ENCODE measurements at places on chromosomes 13 and 19. TPM values are rescaled to one million over a fixed set of nuclear protein-coding genes. Genes with fewer than 3 reads are reported as not detected.

DNA sequence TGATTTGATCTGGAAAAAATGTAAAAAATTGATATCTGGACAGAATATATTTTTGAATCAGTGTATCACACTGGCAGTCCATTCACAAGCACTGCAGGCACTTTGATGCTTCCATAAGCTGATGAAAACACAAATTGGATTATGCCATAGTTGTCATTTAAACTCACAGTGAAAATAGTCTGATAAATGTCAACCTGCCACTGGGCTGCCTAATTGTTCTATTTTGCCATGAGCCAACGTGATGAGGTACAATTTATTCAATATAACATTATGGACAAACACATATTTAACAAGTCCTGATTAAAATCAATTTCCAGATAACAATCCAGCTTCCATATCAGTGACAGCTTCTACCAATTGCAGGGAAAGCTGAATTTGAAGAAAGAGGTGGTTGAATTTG is 1244.9 kb downstream of the EFNB2 start:
- DNase-seq: no peak

- DNase-seq: no peak
These were observed 663.8 kb upstream of the MIR17HG start for GRCh38 chr13:90683711-90684131.

DNA sequence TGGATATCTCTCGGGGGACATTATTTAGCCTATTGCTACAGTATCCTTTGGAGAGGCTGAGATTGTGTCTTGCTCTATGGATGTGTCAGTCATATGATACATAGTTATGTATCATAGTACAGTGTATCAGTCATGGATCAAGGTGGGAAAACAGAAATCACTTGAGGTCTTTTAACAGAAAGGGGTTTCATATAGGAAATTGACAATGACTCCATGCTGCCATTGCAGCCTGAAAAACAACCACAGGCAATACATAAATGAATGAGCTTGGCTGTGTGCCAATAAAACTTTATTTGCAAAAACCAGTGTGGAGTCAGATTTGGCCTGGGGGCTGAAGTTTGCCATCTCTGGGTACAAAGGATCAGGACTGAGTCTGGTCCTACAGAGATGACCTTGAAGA is 35.4 kb downstream of the COLGALT1 start:
- DNase-seq: no peak

GRCh38 chr19:52343548-52343947 is 7.5 kb downstream of the ZNF610 start:
- no peak for DNase-seq

DNA sequence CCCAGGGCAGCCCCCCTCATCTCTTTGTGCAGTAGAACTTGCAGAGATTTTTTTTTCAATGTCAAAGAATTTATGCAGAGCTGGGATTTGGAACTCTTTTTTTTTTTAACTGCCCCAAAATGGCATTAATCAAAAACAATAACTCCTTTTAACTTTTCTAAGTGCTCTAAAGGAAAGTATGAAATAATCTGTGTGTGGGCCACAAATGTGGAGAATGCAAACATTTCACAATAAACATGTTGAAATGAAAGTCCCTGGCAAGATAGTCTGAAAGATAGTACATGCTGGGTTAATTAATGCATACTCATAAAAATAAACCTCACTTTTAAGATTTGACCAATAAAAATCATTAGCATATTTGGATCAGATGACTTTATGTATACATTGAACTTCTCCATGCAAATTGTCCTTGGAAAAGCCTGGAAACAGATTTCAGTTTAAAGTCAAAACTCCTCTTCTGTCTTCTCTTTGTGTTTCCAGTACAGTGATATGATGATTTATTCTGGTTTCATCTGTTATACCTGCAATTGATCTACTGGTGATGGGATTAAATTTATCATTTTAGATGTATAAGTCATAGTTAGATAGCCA is 30.5 kb upstream of the ZNF536 start:
- no peak for DNase-seq

DNA sequence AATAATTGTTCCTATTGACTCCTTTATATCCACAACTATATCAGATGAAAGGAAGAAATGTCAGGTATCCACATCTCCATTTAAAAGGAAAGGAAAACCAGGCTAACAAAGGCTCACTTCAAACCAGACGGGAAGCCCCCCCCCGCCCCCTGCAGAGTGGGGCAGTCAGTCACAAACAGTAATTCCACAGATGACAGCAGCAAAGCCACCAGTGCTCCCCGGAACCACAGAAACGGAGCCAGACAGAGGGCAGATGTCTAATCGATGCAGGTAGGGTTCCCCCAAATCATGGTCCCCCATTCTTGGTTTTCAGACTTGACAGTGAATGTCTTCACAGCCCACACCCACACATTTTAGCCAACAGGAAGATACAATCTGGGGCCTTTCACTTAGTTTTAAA is 100.8 kb downstream of the STK24 start:
- no peak for DNase-seq

DNA sequence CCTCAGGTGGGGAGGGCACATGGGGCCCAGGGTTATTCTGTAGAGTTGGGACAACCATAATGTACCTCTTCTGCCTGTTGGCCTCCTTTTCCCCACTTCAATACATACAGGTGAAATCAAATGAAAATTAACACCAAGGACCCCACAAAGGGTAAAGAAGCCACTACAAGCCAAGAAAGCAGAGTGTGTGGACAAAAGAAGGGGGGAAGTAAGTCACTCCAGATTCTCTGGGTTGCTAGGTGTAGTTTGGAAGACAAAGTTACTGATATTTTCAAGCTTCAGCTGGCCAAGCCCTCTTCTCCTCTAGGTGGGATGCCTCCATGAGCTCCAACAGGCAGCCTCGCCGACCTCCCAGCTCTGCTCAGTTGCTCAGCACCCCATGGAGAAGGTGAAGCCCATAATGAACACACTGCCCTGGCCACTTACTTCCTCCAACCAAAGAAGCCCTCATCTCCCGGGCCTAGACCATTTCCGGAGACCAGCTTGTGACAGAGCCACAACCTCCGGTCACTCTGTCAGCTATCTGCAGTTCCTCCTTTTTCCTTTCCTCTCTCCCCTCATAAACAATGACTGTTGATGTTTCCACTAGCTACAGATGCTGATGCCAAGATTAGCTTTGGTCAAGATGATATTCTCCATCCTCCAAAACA is 66.8 kb upstream of the MED4 start:
- DNase-seq: no peak

DNA sequence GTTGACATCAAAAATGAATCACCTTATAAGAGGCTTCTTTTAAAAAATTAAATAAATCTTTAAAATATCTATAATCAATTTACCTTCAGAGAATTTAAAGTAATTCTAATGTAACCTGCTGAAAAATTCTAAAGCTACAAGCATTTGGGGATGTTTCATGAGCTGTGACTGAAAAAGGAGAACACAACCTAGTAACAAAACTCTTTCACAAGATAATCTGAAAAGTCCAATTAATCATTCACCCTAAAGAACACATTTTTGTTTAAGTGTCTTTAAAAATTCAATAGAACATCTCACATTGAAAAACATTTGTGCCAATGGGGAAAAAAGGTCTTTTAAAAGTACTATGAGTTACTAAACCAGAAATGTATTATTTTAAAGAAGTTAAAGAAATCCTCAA is 22.8 kb downstream of the KLF12 start:
- no peak for DNase-seq

- no peak for DNase-seq
These were observed 6.1 kb downstream of the STK11 start for GRCh38 chr19:1211494-1212234.

GRCh38 chr19:20244356-20244755 is 77.3 kb downstream of the ZNF486 start:
- no peak for DNase-seq

GRCh38 chr19:47417107-47417745 is 2.1 kb downstream of the MEIS3 start:
- DNase-seq: no peak

DNA sequence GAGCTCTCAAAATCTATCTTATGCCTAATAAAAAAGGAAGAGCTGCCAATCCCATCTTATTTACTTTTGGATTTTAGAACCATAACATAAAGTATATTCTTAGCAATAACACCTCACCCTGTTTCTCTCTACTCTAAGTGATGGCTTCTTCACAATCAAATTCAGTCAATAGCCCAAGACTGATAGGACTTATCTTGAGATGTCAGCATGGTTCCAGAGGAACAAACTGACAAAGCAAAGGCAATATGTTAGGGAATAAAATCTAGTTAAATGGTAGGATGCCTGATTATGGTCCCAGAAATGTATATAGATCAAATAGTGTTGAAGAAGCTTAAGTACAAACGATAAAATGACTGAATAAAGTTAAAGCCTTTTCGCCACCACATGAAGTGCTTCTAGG is 36.3 kb downstream of the DACH1 start:
- DNase-seq: no peak

DNA sequence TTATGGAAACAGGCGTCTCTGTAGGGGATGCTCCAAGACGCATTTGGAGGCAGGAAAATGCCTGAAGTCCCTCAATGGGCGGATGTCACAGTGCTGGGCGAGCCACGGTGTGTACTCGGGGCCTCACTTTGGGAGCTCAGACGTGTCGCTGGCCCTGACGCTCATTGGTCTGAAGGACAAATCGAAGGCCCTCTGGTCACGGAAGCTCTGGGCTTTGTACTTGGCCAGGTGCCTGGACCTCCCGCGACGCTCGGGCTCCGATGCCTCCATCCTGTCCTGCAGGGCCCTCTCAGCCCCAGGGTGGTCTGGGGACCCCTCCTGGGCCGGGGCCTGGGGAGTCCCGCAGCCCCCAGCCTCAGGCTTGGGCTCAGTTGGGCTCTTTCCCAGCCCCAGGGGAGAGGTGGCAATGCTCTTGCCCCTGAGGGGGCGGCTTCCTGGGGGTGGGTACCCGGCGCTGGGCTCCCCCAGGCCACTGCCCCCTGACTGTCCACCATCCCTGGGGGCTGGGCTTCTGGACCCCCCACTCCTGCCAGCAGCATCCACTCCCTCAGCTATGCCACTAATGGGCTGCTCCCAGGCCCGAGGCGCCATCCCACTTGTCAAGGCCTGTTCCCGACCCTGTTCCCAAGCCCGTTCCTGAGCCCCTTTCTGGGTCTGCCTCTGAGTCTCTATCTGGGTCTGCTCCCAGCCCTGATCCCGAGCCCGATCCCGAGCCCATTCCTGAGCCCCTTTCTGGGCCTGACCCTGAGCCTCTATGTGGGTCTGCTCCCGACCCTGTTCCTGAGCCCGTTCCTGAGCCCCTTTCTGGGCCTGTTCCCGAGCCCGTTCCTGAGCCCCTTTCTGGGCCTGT is 39.5 kb upstream of the GRTP1 start:
- peak; percentile 90 for DNase-seq

DNA sequence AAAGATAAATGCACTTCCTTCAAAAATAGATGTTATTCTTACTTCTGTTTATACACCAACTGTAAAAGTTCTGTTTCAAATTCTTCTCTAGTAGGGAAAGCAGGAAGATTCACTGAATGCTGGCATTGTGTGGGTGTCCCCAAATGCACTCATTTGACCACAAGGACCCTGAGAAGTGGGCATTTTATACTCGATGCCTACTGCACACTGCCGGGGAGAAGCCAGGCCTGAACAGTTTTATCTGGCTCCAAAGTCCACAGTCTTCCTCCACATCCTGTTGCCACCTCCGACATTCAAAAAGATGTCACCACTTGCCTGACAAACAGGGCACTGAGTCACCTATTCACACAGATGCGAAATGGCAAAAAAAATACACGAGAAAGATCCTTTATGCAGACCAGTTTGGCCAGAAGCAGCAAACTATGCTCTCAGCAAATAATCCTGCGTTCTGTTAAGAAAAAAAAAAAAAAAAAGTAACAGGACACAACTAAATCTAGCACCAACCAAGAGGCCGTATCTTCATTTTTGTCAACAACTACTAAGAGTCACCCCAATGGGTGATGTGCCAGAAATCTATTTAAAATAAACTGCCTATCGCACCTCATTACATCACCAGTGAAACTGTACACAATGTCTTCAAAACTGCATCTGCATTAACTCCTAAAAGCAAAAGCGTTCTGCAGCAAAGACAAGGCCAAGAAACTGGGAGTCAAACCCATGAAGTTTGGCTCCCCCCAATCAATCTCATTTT is 6.2 kb downstream of the ZC3H4 start:
- DNase-seq: no peak

DNA sequence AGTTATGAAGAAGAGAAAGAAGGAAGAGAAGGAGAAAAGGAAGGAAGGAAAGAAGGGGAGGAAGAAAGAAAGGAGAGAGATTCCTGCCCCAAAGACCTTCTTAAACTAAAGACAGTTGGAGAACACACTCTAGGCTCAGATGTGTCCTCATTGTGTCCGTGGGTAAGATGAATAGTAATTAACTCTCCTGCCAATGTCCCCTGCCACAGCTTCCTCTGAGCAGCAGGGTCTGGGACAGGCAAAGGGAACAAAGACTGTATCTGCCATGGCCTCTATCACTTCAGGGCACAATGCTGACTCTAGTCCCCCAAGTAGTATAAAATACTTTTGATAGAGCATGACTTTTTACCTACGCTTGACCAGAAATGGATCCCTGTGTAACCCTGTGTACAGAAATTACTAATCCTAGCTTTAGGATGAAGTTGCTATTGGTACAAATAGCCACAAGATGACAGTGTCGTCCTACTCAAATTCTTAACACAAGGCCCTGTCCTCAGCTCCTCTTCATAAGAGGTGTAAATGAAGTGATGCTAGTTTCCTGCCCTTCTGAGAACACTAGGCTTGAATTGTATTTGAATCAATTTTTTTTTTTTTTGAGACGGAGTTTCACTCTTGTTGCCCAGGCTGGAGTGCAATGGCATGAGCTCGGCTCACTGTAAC is 186.2 kb upstream of the GPR12 start:
- DNase-seq: no peak

- no peak for DNase-seq
These were observed 39.0 kb downstream of the RNASEH2B start for GRCh38 chr13:50948601-50949000.

DNA sequence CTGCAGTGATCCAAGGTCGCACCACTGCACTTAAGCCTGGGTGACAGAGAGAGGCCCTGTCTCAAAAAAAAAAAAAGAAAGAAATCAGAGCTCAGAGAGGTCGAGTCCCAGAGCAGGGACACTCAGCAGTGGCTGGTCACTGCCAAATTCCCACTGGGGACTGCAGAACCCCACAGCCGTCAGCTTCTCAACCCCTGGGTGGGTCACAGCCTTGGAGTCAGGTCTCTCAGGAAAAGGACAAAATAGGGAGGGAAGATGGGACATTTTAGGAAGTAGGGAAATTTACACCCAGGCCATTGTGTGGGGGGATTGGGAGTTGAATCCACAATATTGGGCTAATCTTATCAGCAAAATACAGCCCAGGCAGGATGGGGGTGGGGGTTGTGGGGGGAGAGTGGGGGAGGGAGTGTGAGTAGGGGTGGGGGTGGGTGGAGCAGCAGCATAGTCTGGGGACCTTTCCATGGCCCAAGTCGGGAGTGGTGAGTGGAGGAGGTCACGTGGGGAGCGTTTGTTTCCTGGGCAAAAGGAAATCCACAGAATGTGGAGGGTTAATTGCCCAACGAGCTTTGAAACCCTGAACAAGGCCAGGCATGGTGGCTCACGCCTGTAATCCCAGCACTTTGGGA is 5.0 kb upstream of the CCDC194 start:
- no peak for DNase-seq

- no peak for DNase-seq
These were observed 5.3 kb downstream of the F7 start for GRCh38 chr13:113110852-113111315.

Gene ZNF766
- total RNA-seq: 10.1 TPM

Gene ZNF571
- total RNA-seq: 5.4 TPM

Gene TECR
- total RNA-seq: 119 TPM

Gene NTF4
- total RNA-seq: not detected

Gene KIR3DL2
- not detected for total RNA-seq

Gene NLRP9
- total RNA-seq: not detected

Gene KLK10
- not detected for total RNA-seq

Gene FGF22
- 0.22 TPM for total RNA-seq

Measured in mesenteric fat pad (tissue), 1 donor.